Activated T-helper 1 cell treated with anti-CD3 and anti-CD28 coated beads, Interleukin-2, amount 50 U/mL, for 16 hours (primary cell): ENCODE measurements at places on chromosomes 2 and 18.

GRCh38 chr2:43233218-43234212 lies 7.1 kb upstream of the ZFP36L2 start:
- no peak for DNase-seq

DNA sequence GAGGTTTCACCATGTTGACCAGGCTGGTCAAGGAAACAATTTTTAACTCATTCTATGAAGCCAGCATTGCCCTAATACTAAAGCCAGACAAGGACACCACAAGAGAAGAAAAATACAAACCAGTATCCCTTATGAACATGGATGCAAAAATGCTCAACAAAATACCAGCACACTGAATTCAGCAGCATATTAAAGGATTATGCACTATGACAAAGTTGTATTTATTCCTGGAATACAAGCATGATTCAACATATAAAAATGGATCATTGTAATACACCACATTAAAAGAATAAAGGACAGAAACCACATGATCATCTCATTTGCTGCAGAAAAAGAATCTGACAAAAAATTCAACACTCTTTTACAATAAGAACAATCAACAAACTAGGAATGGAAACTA lies 138.7 kb downstream of the RAB3GAP1 start:
- DNase-seq = no peak

- DNase-seq = no peak
These were observed 40.4 kb upstream of the NFU1 start for GRCh38 chr2:69477627-69478026.

GRCh38 chr2:220961143-220961860 lies 610.8 kb downstream of the EPHA4 start:
- DNase-seq = no peak

DNA sequence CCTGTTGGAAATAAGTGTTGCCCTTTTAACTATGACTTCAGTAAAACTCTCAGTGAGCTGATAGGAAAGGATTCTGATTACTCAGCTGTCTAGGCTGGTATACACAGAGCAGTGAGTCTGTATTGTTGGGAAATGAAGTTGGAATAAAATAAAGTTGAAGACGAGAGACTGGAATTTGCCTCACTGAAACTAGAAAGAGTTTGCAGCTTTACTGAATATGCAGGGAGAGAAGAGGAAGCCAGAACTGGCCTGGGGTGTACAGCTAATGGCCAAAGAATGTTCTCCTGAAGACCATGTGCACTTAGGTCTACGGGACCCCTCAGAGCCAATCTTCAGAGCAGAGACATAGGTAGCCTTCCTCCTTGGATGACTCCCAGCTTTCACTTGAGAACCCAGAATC lies 26.5 kb downstream of the EIF4E2 start:
- DNase-seq = no peak

DNA sequence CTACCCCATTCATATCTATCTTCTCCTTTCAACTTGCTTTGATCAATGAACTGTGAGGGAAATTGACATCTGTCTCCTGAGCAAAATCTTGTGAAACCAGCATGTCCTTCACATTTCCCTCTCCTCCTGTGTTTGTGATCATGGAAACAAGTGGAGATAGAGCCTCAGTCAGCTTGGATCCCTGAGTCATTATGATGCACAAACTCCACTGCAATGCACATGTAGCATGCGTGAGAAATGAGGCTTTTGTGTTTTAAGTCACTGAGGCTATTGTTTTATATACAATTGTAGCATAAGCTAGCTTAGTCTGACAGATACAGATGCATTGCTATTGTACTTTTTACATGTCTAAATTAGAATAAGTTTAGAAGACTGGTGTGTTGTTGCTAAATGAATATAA lies 85.2 kb upstream of the HNMT start:
- no peak for DNase-seq

GRCh38 chr2:187989925-187990623 lies 301.6 kb upstream of the GULP1 start:
- no peak for DNase-seq

DNA sequence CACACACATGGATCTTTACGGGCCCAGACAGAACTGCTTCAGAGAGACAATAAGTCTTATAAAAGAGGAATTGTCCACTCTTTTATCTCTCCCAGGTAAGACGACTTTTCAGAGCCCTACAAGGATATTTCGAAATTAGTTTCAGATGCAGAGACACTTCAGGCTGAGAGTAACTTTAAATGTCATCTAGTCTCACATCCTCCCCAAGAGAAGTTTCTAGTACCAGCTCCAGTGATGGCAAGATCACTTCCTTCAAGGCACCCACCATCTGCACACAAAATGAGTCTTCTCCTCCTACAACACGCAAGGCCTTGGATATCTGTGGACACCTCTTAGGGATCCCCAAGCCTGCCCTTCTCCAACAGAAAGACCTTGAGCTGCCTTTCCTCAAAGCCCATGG lies 39.0 kb upstream of the KLHL29 start:
- no peak for DNase-seq

DNA sequence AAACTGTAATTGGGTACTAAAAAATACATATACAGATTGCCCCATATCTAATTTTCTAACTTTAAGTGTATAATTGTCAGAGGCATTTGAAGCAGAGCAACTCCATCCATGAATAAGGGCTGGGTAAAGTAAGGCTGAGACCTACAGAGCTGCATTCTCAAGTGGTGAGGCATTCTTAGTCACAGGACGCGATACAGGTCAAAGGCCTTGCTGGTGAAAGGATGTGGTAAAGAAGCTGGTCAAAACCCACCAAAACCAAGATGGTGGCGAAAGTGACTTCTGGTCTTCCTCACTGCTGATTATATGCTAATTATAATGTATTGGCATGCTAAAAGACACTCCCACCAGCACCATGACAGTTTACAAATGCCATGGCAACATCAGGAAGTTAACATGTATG lies 50.0 kb downstream of the SLC8A1 start:
- no peak for DNase-seq

DNA sequence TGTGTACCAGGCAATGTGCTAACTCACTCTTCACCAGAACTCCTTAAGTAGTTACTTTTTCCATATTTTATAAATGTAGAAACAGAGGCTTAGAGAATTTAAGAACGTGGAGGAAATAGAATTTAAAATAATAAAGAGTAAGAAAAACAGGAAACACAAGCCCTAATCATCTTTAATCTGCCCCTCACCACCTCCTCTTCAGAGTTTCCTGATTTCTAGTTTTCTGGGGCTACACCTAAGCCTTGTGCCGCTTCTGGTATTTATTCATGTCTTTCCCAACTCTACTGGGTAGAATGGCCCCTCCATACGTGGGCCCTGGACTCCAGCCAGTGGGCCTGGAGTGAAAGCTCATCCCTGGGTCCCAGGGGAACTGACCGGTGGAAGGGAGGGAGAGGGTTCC lies 85.4 kb downstream of the RTN4 start:
- no peak for DNase-seq

DNA sequence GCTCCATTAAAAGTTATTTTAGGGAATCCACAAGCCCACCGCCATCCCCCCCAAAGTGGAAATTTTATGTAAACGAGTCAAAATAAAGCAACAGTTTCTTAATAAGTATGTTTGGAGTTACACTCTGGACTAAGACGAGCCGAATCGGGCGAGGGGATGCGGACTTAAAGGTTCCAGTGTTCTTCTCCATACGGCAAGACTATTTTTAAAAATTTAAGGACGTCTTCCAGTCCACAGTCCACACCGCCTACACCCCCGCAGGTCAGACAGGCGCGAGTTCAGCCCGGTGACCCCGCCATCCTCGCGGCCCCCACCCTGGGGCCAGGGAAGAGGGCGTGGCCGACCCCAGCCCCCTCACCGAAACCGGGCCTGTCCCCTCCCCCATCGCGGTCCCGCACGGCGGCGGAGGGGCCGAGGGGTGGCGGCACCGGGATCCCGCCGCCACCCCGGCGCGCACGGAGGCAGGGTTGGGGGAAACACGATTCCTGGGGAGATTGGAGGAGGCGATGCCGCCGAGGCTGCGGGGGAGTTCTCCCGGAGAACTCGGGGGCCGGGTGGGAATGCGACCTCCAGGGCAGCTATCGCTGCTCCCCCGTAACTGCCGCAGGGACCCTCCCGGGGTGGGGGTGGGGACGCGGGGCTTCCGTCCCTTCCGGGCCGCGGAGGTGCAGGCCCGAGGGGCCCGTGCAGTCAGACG lies 24.5 kb upstream of the SMAD7 start:
- no peak for DNase-seq

- DNase-seq = no peak
These were observed 311.6 kb downstream of the STK39 start for GRCh38 chr2:167935803-167936110.

DNA sequence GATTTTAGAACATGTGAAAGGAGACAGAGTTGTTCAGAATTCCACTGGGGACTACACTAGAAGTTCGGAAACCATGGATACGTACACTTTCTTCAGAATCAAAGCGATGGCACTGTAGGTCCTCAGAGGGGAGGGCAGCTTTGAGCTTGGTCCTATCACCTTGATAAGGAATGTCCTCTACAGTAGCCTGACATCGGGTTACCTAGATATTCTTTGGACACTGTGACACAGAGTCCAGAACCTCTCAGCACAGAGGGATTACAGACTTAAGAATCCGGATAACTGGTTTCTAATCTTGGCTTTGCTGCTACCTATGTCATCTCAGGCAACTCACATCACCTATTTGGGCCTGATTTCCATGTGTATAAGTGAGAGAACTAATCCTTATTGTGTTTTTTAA lies 14.0 kb downstream of the LBH start:
- DNase-seq = no peak

DNA sequence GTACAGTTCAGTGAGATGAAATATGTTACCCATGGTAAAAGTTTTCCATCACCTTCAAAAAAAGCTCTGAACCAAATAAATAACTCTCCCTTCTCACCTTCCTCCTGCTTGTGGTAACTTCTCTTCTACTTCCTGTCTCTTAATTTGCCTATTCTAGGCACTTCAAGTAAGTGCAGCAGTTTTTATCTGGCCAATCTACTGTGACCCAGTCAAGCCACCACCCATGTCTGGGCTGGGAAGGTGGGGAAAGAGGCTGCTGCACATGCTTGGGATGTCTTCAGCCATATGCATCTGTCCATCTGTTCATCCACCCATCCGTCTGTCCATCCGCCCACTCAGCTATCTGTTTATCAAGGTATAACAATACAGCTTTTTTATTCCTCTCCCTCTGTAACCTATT lies 31.6 kb downstream of the ZNF532 start:
- DNase-seq = no peak

DNA sequence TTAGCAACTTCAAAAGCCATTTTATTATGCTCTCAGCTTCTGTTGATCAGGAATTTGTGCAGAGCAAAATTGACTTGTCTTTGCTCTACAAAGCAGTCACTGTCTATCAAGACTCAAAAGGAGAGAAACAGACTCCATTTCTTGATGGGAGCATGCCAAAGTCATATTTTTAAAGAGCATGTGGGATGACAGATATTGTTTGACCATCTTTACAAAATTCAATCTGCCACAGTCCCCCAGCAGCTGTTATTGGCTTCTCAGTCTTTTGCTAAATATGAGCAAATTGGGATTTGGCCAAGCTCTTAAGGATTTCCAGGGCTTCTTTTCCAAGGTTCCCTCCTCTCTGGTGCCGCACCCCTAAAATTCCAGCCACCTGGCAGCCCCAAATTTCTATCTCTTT lies 67.9 kb downstream of the TEX51 start:
- DNase-seq = no peak

DNA sequence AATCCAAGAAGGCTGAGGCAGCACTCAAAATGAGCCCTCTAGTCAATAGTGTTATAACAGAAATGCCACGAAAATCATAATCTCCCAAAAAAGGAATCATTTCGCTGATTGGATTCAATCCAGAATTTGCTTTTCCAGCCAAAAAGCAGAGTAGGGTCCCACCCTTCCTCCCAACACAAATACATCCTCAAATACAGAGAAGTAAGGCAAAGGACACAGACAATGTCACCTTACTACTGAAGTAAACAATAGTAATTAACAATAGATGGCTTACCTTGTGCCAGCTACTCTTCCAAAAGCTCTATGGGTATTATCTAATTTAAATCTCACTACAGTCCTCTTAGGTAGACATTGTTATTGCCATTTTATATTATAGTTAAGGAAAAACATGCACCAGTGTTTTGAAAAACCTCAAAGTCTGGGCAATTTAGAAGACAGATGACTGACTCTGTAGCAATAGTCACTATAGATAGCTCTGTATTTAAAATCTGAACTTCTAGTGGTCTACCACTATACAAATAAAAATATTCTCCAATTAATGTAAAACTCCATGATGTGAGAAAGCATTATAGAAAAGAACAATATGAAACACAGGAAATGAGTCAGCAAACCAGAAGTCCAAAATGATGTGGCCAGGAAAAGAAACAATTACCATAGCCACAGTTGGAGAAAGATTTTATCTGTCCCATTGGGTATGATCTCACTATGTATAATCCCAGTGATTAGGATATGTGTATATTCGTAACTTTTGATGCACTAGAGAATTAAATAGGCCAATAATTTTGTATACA lies 305.0 kb upstream of the ERBB4 start:
- DNase-seq = no peak

GRCh38 chr18:59691996-59692395 lies 5.2 kb downstream of the CCBE1 start:
- no peak for DNase-seq

GRCh38 chr2:174067815-174068214 lies 102.6 kb upstream of the SP3 start:
- no peak for DNase-seq

- no peak for DNase-seq
These were observed 286.1 kb upstream of the SIX3 start for GRCh38 chr2:44655401-44655864.

- DNase-seq = no peak
These were observed 41.3 kb downstream of the RHOB start for GRCh38 chr2:20488201-20488641.

DNA sequence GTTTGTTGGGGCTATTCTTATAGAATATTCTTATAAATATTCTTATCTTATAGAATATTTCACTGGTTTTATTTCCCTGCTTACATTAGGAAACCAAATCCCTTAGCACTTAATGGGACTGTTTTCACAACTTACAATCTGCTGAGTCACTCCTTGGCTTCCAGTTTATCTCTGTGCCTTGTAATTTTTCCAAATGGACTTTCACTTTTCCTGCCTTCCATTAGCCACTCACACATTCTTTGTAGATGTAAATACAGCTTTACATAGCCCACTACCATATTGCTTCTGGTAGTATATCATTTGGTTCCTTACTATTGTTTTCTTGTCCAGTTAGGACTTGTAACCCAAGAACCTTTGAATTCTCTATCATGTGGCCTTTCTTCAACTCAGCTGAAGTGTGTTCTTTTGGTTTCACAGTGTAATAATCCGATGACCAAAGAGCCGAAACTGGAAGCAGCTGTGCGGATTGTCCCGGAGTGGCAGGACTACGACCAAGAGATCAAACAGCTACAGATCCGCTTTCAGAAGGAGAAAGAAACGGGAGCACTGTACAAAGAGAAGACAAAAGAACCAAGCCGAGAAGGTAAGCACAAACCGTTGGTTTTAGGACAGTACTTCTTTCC lies 96.1 kb downstream of the UGGT1 start:
- no peak for DNase-seq

- DNase-seq = no peak
These were observed 147.1 kb downstream of the THADA start for GRCh38 chr2:43448822-43449110.

DNA sequence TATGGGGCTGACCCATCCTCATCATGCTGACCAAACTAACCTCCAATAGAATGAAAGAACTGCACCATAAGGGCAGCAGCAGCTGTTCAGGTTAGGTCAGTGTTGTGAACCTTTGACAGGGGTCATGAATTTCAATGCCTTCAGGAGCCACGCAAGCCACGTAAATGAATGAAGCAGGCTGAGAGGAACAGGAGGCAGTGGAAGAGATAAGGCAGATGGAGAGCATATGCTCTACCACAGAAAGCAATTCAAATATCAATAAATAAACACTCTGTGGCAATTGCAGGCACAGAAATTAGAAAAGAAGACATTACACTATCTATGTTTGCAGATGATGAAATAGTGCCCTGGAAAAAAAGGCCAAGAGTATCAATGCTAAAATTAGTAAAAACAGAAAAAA lies 56.3 kb downstream of the SCG2 start:
- DNase-seq = no peak
